ENCODE measurements at places on chromosomes 4 and X.

- DNase-seq, result peak; percentile 76
These were observed 585 bp upstream of the SEC24D start for GRCh38 chr4:118836301-118837120.

DNA sequence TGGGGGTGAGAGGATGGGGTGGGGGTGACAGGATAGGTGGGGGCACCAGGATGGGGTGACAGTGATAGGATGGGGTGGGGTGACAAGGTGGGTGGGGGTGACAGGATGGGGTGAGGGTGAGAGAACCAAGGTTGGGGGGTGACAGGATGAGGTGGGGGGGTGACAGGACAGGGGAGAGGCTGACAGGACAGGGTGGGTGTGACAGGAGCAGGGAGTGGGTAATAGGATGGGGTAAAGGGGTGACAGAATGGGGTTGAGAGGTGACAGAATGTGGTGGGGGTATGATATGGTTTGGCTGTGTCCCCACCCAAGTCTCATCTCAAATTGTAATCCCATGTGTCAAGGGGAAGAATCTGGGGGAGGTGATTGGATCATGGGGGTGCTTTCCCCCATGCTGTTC lies 26.0 kb downstream of the RNF212 start:
- no peak for DNase-seq

DNA sequence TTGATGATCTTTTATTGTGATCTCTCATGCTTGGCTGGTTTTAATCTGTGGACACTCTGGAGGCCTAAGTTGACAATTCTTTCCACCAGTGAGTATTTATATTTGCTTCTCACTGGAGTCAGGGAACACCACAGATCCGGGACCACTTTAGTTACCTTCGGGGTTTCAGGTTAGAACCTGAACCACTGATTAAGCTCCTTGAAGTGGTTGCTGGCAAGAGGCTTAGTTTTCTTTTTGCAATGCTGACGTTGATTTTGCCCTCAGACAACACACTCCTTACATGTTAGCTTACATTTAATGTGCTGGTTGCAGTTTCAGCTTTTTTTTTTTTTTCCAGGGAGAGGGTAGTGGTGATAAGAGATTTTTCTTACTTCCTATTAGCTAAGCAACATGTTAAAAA lies 10.5 kb upstream of the ZNF330 start:
- no peak for DNase-seq

DNA sequence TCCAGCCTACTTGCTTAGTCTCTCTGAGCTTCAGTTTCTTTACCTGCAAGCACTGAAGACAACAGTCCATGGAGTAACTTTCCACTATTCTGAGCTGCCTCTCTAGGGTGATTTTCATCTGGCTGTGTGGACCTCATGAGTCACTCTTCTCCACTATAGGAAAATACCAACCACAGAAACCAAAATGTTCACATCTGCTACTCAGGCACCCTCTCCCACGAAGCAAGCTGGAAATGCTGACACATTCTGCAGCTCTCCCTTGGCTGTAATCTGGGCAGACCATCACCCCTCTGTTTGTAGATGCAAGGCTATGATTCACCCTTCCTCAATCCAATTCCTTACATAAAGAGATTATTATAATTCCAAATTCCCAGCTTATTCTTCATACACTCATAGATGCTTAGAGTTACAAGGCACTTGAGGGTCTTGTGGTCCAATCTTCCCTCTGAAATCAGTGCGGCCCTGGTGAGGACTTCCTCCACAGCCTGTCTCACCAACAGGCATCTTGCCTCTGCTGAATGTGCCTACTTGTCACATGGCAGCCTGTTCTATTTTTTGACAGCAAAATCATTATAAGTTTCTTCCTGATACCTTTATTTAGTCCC lies 97.0 kb upstream of the LNX1 start:
- DNase-seq, result peak; percentile 99

DNA sequence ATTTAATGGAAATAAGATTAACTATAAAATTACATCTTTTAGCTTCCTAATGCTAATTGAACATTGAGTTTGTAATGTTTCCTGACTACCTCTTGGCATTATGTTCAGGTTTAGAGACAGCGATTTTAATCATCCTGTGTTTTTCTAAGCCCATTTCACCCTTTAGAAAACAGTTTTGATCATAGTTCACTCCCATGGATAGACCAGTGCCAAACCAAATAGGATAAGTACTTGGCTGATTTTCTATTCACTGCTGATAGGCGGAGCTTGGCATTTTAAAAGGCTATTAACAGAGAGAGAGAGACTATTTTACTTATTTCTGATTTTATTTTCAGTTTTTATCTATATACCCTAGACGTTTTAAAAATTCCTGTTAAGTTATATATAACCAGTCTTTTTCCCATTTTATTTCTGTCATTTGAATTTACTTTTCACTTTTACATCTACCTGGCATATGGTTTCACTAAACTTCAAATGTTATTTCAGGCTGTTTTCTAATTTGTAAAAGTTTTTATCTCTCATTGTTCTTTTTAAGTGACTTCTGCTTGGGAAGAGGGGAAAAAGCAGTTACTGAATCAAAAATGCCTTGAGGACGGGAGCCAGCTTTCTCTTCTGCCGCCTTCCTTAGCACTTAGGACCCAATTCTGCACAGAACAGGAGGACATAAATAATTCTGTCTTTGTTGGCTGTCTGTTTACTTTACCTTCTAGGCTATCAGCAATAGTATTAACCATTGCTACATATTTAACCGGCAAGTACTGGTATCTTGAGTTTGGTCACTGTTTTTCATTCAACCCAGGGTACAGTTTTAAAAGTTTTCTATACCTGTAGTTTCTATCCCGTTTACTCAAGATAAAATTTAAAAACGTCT lies 46.4 kb downstream of the SGMS2 start:
- peak; percentile 37 for DNase-seq

GRCh38 chr4:85808864-85809263 lies 333.9 kb downstream of the ARHGAP24 start:
- DNase-seq, result no peak

- DNase-seq, result no peak
These were observed 217.0 kb downstream of the GUCY2F start for GRCh38 chrX:109264878-109265277.

- no peak for DNase-seq
These were observed 44.1 kb upstream of the TLR3 start for GRCh38 chr4:186024637-186025407.

- DNase-seq, result no peak
These were observed 611 bp downstream of the TEX11 start for GRCh38 chrX:70907900-70908299.

DNA sequence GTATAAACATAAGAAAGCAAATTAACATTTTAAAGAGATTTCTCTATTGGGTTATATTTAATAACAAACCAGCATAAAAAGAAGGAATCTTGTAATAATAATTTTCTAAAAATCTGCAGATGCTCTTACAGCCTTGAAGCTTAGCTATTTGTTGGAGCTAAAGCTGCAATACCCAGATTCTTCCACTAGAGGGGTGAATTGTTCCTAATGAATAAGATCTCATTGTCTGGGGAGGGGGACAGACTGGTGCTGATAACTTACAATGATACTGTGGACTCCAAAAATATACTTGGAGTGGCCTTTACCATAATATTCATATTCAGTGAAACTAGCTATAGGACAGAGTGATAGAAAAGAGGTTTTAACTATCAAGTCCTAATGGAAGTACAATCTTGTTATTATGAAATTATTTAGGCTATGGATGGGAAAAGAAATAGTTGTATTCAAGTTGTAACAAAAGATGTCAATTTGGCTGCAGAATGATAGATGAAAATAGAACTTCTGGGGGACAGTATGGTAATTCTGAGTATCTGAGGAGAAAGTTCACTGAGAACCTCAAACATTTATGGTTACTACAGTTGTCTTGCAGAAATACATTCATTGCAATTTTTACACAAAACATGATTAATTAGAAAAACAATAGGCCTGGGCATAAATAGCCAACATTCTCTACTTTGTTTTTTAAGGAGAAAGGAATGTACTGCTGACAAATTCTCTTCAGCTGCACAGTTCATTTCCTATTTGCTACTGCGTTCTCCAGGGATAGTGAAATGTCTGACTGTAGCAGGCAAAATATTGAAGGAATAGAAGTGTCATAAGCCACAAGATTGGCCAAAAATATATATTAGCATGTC lies 443.3 kb downstream of the GBA3 start:
- DNase-seq, result peak; percentile 67

DNA sequence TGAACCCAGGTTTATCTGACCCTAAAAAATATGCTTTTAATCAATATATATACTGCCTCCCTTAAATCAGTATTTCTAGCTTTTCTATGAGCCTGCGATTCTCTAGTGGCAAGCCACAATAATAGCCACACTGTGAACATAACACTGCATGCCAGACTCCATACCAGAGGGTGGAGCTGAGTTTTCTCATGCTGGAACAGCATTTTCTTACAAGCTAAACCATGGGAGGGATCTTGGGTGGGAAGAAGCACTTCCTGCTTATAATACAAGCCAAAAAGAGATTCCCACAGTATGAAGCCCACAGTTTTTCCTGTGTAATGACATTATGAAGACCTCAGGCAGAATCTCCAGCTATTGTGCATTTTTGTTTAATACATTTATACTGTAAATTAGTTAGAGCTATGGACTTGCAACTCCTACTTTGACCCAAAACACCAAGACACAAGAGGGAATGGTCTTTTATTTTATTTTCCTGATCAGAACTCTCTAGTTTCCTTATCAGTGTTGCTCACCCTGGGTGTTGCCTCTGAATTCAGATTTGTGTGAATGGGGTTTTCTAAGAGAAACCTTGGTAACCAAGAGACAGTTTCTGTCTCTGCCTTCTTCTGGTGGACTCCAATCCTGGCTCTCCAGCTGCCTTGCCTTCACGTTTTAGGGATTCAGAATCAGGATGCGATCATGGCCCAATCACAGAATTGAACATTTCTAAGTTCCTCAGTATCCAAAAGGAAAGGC lies 74.5 kb upstream of the EOLA2 start:
- peak; percentile 28 for DNase-seq

DNA sequence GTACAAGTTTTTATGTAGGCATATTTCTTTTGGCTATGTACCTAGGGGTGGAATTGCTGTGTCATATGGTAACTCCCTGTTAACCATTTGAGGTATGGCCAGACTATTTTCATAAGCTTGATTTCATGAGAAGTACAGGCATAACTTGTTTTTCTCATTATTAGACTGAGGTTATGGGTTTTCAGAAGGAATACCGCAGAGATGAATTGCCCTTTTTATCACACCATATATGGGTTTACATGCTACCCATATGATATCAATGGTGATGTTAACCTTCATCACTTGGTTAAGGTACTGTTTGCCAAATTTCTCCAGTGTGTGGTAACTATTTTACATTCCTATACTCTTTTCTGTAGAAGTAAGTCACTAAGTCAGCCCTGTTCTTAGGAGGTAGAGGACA lies 23.5 kb downstream of the RAB40A start:
- DNase-seq, result no peak

DNA sequence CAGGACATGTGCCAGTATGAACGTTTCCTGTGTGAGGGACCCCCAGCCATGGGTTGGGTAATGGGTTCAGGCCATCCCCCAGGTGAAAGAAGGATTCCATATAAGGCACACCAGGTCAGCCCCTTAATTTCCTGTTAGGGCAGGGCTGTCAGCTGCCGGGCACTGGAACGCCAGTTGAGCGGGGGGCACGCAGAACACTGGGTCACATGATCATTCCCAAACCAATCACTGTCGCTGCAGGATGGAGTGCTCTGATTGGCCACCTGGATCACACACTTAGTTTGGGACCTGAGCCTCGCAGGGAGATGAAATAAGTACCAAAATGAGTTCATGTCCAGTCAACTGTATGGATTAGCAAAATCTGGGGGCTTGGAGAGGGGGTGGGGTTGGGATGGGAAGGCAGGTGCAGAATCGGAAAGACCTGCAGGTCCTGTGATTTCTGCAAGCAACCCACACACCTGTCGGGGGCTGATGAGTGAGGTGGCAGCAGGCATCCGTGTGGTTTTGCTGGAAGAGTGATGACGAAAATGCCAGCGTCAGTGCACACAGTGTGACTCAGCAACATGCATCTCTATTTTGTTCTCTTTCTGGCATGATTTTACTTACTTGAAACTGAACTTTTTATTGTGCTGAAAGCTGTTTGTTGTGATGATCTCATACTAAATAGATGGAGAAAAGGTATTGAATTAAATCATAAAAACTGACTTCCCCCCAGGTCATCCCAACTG lies 32.2 kb downstream of the RNF212 start:
- peak; percentile 34 for DNase-seq

GRCh38 chr4:186924723-186925122 lies 201.1 kb upstream of the FAT1 start:
- DNase-seq, result no peak

DNA sequence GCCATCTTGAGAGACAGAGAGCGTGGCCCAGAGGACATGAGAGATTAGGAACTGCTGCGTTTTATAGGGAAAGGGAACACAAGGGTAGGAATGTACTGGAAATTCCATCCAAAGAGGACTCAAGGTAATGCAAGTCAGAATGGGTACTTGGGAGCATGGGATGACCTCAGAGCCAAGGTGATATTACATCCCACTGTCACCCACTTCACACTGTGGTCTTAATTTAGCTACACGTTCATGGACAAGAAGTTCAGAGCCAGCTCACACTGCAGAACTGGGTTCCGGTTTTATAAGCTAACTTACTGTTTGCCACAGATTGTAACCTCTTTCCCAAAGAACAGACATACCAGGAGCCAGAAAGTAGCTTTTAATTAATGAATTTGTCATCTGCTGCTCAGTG lies 244.7 kb downstream of the CBR4 start:
- no peak for DNase-seq

DNA sequence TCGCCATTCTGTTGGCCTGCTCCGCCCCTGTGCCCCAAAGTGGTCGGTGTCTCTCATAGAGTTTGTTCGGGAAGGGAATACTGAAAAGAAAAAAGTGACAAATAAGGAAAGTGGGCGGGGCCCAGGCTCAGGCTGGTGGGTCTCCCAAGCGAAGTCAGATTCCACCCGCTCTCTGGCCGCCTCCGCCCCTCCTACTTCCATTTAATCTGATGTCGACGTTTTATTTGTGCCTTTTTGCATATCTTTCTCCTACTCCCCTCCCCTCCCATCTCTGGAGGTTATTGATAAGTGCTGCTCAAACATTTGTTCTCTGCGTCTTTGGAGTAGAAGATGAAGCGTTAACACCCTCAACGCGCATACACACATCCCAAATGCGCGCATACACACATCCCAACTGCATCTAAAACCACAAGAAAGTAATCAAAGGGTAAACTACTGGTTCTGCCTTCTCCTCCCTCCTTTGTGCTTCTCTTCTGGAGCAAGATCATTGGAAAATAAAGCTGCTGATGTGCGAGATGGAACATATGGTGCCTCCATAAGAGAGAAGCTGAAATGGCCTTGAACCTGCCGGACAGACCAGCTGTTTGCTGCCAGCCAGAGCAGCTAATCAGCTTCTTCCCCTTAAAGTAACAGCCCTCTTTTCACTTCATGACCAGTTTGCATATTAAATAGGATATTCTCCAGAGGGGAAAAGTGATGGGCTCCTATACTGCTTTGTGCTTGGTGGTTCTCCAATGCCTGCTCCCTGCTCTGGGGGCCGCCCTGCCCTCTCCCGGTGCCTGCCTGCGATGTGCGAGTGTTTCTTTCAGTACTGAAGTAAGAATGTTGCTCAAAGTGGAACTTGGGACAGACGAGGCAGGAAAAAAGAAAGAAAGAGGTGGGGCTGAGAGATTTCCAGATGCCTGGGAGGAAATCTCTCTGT lies 3.1 kb downstream of the MAMLD1 start:
- peak; percentile 51 for DNase-seq

Data from fibroblast of pulmonary artery (primary cell).